ENCODE measurements at places on chromosomes 7 and 10.

DNA sequence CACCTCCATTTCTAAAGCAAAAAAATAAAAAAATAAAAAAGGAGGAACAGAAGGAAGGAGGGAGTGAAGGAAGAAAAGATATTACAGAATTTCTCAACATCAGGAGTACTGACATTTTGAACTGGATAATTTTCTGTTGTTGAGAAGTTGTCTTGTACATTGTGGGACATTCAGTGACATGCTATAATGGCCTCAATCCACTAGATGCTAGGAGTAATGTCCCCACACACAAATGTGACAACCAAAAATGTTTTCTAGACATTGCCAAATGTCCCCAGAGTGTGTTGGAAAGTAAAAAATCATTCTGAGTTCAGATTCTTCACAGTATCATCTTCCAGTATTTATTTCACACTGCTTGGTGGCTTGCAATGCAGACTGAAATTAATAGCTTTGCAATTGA is 6.5 kb downstream of the ZNF438 start:
- DNase-seq, result no peak

DNA sequence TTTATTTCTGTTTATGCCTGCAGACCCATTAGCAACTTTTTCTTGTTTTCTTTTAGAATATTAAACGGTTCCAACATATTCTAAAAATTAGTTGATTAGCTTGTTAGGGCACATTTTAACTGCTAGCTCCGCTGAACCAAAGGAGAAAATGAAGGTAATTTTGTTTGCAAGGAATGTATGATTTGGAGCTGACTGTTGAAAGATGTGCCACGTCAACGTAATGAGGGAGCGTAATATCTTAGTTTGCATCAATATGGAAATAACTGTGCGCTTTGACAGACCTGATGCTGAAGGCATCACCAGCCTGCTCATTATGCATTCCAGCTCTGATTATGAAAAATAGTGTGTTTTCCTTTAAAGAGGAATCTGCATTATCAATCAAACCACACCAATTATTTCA is 102.0 kb upstream of the CTBP2 start:
- DNase-seq, result no peak

GRCh38 chr10:118002581-118002980 is 44.2 kb downstream of the RAB11FIP2 start:
- no peak for DNase-seq

- DNase-seq, result no peak
Measured at GRCh38 chr10:22740180-22740579, 25.8 kb upstream of the PIP4K2A start.

DNA sequence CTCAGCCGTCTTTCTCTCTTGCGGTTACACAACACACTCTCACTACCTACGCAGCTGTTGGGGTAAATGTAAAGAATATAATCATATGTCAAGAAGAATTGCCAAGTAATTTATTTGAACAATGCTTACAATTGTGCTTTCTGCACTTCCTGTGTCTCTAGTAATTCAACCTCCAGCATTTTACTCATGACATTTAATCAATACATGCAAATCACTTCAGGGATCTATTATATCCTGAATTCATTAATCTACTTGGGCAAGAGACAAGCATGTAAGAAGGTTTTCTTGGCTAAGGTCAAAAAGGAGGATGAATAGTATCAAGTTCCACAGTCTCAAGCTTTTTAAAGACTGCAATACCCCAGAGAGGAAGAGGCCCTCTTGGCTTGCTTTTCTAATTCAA is 562.9 kb upstream of the ADARB2 start:
- DNase-seq, result no peak

Measured in stimulated activated CD4-positive, alpha-beta T cell treated with anti-CD3 and anti-CD28 coated beads, Interleukin-4, amount 100 ng/mL, for 24 hours (primary cell).